HCT116 (cell line): ENCODE measurements at places on chromosomes 1 and 21.

- DNase-seq: no peak
Observed at GRCh38 chr1:38006008-38006828, 904 bp upstream of the FHL3 start.

DNA sequence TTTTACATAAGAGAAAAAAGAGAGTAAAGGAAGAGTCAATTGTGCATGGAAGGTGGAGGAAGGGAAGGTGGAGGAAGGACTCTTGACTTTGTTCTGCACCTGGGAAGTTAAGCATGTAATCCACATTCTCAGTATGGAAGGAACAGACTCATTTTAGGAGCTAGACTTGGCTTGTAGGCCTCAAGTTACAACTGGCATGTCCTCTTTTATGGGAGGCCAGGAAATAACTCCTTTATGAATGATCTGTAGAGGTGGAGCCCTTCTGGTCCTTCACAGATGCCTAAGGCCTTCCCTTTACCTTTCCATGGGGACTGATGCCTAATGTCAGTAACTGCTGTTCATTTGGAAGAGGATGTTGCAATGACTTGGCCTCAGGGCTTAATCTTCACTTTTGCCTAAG is 29.4 kb upstream of the CCSAP start:
- DNase-seq: no peak

DNA sequence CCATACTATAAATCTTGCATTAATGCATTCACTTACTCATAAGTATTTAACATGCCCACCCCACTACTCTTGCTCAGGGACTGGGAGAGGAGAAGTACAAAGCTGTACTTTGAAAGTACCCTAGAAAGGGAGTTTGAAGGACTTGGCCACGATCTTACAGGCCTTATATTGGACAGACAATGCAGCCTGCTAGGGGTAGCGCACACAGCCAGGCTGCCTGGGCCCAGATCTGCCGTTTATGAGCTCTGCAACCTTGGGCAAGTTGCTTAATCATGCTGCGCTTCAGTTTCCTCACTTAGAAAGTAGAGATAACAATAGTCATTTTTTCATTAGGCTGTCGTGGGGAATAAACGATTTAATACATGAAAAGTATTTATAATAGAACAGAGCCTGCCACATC is 110.1 kb downstream of the CDC7 start:
- DNase-seq: no peak

DNA sequence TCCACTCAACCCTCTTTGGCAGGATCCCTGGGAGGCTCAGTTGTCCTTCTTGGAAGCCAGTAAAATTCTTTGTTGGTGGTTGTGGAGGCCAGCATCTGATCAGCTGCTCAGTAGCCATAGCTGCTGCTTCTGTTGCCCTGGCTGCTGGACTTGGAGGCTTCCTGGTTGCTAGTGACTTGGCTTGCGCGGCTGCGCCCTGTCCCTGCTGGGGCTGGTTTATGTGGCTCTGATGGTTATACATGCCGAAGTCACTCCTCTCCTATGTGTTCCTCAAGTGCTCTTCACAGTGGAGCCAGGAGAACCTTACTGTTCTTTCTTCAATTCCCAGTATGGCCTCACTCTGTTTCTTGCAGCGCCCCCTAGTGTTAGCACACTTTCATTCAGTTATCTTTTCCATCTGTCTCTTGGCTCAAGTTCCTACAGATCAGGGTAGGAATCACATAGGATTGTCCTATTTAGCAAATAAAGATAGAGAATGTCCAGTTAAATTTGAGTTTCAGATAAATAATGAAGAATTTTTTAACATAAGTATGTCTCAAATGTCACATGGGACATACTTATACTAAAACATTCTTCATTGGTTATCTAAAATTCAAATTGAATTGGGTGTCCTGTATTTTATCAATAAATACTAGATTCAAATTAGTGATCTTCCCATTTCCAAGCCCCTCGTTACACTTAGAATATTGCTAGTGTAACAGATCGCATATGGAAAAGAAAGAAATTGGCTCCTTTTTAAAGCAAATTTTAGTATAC is 176.5 kb downstream of the TGFB2 start:
- DNase-seq: peak; percentile 41

DNA sequence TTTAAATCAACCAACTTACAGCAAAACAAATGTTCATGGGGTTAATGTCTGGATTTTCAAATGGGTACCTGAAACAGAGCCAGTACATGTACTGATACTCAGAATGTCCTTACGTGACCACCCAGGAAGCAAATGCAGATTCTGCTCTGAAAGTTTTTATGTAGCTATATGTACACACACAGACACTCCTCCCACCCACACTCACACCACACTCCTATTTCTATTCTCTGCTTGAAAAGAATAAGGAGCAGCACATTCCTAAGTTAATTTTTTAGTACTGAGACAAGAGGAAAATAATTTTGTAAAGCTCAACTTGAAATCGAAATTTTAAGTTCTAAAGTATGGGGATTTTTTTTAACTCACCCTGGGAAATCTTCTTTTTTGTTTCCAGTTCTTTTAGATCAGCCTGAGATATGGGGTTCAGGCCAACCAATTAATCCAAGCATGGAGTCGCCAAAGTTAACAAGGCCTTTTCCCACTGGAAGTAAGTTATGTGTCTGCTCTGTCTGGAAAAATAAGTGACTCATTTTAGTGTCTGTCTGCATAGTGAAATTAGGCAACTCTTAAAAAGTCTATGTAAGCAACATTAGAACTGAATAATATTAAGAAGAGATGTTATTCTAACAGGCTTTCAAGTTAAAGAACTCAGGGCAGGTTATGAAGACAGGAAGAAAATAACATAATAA is 75.5 kb upstream of the DYNLT5 start:
- no peak for DNase-seq

DNA sequence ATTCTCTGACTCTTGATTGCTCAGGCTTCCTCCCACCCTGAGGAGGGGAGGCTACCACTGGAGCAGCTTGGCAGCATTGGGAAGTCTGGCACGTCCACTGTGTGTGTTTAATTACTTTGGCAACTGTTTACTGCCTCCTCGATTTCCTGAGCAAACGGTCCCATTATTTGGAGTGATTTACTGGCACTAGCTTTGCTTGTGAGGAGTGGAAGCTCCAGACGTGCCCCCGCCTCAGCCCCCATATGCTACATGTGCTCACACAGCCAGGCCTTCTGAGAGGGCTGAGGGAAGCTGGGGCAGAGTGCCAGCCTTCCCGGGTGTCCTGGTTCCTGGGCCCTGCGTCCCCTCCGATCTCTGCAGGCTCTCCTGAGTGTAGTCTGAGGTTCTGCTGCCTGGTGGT is 306.2 kb downstream of the PTPRU start:
- DNase-seq: no peak

GRCh38 chr1:5998906-5999301 is 6.7 kb upstream of the NPHP4 start:
- DNase-seq: no peak

GRCh38 chr21:27719226-27719625 is 752.3 kb upstream of the ADAMTS5 start:
- no peak for DNase-seq

- DNase-seq: no peak
Observed at GRCh38 chr1:108610073-108610472, 50.2 kb downstream of the EEIG2 start.

GRCh38 chr1:22749919-22750684 is 39.5 kb downstream of the EPHB2 start:
- peak; percentile 54 for DNase-seq

DNA sequence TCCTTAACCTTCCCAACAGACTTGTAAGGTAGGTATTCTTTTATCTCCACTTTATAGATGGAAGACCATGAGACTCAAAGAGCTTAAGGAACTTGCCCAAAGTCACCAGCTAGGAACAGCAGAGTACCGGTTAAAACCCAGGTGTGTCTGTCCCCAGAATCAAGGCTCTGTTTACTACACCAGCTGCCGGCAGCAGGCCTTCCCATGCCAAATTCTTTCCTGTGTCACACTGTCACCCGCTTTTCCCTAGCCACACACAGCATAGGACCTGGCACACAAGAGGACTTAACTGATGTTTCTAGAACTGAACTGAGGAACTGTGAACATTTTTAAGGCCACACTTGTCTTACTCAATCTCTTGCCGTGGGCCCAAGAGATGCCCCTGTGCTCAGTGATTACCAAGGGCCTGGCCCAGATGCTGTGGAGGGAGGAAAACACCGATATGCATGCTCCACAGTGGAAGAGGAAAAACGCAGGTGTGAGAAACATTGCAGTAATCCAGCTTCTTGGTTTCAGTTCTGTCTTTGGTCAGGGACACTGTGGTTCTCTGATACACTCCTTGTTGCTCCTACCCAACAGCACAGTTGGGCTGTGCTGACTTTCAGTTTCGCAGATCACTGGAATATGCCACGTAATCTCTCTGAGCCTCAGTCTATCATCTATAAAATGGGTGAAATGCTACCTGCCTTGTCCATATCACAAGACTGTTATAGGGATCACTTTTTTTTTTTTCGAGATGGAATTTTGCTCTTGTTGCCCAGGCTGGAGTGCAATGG is 13.9 kb upstream of the LY9 start:
- DNase-seq: no peak

DNA sequence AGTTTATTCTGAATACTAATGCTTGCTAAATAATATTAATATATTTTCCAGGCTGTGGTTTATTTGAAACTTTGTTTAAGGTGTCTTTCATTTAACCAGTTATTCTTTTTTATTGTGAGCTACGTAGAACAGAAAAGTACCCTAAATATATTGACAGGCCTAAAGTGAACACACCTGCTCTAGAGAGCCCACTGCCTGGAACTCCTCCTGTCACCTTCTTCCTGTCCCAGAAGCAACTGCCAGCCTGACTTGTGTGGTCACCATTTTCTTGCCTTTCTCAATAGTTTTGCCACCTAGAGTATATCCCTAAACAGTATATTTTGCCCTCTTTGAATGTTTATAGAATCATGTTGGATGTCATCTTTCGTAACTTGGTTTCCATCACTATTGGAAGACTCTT is 48.5 kb downstream of the SCCPDH start:
- DNase-seq: no peak

DNA sequence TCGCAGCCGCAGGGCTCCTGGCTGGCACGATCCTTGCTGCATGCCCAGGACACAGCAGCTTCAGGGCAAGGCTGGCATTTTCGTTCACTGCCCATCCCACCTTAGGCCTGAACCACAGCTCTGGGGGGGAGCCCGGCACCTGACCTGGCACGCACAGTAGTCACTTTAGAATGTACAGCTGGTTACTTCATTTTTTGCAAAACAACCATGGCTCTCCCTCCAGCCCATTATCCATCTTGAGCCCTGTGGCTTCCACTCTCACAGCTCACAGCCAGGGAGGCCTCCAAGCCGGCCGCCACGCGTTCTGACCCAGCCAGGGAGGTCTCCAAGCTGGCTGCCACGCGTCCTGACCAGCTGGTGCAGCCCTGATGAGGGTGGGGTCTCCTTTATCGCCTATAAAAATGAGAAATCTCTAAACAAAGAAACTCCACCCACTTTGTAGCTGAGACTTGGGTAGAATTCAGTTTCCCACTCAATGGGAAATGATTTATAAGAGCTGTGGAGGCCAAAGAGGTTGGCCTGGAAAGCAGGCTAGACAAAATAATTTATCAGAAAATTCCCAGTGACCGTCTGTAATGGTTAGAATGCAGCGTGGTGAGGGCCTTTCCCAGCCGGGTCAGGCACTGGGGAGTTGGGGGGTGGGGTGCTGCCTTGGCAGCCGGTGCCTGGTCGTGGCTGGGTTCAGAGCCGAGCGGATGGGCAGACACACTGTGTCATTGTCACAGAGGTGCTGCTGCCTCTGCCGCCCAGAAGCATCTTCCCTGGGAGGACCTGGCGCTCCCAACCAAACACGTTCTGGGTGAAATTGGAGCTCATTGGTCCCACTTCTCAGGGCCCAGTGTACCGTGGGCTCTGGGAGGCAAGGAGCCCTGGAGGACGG is 54.6 kb upstream of the ACTRT2 start:
- no peak for DNase-seq

- DNase-seq: no peak
Observed at GRCh38 chr21:28397040-28397439, 595.6 kb downstream of the LTN1 start.

DNA sequence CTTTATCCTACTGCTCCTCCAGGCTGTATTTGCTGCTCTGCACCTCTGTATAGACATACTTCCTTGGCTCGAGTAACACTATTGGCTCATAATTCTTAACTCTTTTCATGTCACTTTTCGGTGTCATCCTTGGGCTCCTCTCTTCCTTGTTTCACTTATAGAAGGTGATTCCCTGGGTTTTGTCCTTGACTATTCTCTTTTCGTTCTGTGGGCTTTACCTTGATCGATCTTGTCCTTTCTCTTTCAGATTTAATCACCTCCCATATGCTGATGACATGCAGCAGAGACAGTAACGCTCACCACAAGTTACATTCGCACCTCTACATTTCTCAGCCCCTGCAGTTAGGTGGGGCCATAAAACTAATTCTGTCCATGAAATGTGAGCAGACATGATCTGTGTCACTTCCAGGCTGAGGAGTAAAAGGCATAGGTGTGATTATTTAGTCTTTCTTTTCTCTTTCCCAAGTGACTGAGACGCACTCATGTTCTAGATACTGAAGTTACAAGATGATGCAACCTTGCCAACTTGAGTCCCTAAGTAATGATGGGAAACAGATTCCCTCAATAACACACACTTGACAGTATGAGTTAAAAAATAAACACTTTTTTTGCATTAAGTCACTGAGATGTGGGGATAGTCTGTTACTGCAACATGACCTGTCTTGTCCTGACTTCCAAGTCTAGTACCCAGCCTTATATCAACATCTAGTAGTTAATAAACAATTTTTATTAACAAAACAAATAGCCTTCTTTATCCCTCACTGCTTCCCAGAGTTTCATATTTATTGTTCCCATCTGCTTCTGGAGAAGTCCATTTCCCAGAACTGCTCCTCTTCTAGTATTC is 49.9 kb upstream of the HAO2 start:
- DNase-seq: no peak

GRCh38 chr1:192485692-192486436 is 89.7 kb upstream of the RGS1 start:
- no peak for DNase-seq

GRCh38 chr1:160460683-160461287 is 60.4 kb downstream of the VANGL2 start:
- DNase-seq: no peak

GRCh38 chr1:97046765-97047420 is 325.3 kb downstream of the PTBP2 start:
- no peak for DNase-seq

- no peak for DNase-seq
Observed at GRCh38 chr1:65114322-65114721, 33.7 kb upstream of the AK4 start.

DNA sequence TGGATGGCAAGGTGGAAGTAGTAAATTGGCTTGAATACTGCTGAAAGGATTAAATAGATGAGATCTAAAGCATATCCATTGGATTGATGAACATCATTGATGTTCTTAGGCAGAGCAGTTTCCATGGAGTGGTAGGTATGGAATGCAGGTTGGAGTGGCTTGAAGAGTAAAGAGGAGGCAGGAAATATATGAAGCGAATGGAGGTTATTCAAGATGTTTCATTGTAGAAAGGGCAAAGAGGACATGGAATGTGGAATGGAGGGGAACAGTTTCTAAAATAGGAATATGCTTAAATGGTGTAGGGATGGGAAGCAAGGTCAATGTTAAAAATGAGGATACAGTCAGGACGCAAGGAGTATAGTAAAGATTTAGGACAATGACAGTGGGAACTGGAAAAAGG is 6.1 kb downstream of the OSBPL9 start:
- DNase-seq: no peak
